ENCODE measurements at places on chromosomes 5 and 9.

- no peak for DNase-seq
Observed at GRCh38 chr9:127805620-127806019, 2.9 kb downstream of the FPGS start.

GRCh38 chr5:11822598-11822997 is 81.6 kb downstream of the CTNND2 start:
- no peak for DNase-seq

- no peak for DNase-seq
Observed at GRCh38 chr9:121196389-121196788, 5.3 kb downstream of the RAB14 start.

GRCh38 chr9:131717719-131718460 is 22.0 kb downstream of the RAPGEF1 start:
- no peak for DNase-seq

GRCh38 chr9:95126739-95127138 is 190.8 kb downstream of the FANCC start:
- DNase-seq: no peak

GRCh38 chr9:127489471-127490115 is 38.3 kb downstream of the LRSAM1 start:
- DNase-seq: no peak

GRCh38 chr5:172445866-172446265 is 8.5 kb downstream of the SH3PXD2B start:
- no peak for DNase-seq

GRCh38 chr9:20513126-20513913 is 109.0 kb downstream of the MLLT3 start:
- DNase-seq: no peak

DNA sequence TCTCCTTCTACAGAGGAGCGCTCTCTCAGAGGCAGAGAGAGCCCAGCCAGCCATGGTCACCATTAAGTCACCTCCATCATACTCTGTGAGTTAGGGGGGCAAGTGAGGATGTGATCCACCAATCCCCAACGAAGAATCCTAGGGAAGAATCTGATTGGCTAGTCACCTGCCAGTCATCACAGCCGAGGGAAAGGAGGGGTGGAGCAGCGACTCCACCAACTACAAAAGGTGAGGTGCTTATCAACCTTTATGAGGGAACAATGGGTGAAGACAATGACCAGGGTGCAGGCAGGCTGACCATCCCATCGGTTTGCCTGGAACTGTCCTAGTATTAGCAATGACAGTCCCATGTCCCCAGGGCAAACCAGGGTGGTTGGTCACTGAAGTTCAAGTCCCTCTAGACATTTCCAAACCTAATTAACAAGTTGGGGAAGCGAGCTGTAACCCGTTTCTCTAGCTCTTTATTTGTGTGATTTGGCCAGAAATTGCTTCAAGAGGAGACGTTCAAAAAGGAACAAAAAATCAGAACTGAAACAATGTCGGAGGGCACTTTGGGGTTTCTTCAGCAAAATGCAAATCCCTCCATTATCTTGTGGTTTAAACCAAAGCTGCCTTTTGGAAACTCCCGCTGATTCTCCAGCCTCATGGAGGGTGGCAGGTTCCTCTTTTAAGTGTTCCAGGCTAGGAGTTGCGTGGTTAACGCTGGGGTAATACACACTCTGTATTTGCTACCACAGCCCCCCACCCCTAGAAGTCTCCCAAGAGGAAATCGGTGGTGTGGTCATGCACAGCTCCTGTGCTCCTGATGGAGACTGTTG is 18.8 kb upstream of the FCN1 start:
- no peak for DNase-seq

- DNase-seq: no peak
Observed at GRCh38 chr5:172795318-172795977, 24.5 kb upstream of the DUSP1 start.

DNA sequence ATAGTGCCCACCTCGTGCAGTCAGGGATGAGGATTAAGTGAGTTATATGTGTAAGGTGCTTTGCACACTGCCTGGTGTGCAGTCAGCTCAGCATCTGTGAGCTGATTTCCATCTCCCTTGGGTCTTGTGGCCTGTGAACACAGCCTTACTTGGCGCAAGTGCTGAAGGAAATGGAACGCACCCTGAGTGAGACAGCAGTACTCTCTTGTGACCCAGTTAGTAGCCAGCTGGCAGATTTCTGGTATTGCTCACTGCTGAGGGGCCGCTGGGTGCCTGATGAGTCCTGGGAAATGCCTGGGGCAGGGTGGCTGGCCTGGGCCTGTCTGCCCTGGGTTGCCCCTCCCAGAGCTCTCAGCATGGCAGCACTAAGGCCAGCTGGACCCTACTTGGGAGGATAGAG is 90.9 kb upstream of the BOD1 start:
- DNase-seq: no peak

GRCh38 chr5:135833961-135834638 is 363 bp upstream of the SLC25A48 start:
- no peak for DNase-seq

DNA sequence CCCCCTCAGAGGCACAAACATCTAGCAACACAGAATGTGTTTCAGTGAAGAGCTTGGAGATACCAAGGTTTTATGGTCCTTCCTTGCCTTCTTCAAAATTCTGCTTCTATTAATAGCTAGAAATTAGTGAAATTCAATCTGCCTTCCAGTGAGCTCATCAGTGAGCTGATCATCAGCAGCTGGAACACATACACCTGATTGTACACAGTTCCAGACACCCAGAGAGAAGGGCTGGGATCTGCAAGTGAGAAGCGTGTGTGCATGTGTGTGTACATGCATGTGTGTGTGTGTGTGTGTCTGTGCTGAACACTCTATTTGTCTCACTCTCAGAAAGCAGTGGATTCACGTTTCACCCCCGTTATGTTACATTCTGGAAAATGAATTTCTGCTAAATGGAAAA is 28.5 kb downstream of the CFAP90 start:
- no peak for DNase-seq

GRCh38 chr9:34381323-34381722 is 4.6 kb upstream of the MYORG start:
- no peak for DNase-seq

DNA sequence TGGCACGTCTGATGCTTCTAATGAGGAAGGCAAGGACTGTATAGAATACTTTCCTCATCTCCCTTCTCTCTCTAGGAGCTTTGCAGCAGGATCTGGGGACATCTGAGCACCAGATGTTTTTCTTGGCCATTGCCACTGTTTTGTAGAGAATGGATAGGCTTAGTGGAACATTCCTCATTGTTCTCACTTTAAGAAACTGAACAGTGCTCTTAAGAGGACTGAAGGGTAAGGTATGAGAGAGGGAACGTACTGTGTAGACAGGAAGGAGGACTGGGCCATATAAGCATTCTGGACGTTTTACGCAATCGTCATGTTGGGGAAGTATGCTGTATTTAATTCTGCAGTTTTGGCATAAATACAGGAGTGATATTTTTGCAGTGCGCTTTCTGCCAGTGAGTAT is 70.6 kb downstream of the SMARCA2 start:
- DNase-seq: no peak

DNA sequence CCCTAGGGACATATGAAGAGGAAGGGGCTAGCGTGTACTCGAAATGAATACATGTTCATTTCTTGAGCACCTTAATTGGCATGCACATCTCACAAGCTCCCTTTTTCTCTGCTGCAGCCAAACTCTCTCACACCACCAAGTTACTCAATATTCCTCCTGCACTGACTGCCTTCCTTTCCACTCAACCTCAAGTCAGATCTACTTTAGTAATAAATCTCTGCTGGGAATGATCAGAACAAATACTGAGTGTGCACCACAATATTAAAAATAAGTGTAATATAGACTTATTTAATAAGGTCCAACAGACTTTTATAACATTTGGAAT is 995.8 kb upstream of the WWC1 start:
- no peak for DNase-seq

GRCh38 chr5:156103155-156103885 is 223.6 kb upstream of the SGCD start:
- no peak for DNase-seq

- no peak for DNase-seq
Observed at GRCh38 chr9:3541206-3541605, 15.4 kb upstream of the RFX3 start.

- no peak for DNase-seq
Observed at GRCh38 chr5:180332861-180333260, 20.3 kb downstream of the GFPT2 start.

DNA sequence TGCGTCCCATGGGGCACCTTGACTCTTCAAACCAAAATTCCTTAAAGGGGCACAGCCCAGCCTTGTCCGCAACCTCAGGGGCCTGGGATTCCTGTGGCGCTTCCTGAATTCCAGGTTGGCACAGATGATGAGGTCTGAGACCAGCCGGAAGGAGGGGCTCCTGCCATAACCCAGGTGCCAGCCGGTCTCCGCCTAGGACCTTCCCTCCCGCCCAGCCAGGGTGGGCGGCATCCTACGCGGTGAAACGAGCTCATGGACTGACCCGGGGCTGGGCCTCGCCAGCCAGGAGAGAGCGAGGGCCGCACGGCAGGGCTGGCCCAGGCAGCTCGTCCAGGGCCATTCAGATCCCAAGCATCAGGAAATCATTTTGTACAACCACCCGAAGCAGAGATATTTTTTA is 23.0 kb downstream of the AMBP start:
- no peak for DNase-seq

DNA sequence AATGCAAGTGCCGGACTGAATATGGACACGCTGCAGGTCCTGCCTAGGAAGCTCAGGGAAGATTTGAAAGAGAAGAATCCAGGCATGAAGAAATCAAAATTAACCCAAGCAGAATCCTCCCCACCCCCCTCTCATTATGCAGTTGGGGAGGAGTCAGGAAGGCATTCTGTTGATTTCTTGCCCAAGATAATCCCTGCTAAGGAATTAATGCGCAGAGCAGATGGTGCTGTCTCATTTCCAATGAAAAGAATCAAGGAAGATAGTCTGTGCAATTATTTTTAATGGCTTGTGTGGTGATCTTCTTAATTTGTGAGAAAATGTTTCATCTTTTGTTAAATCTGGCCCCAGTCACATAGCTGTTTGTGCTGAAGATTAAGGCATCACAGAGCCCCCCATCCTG is 145.0 kb downstream of the ZNF462 start:
- DNase-seq: no peak

GRCh38 chr5:10671041-10672008 is 89.7 kb downstream of the DAP start:
- DNase-seq: no peak

DNA sequence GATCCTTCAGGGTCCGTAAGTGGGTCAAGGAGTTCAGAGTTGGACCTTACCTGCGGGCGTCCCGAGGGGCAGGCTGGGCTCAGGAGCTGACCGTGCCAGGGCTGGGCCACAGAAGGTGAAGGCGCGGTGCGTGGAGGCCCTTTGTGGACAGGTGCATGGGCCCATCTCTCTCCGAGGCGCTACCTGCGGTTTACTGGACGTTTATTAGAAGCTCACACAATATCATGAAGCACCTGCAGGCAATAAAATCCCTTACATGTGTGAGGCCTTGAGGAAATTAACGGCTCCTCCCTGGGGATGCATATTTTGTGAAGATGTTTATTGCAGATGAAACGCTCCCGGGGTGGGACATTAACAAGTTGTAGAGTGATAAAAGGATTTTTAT is 79.8 kb upstream of the LMX1B start:
- no peak for DNase-seq

- no peak for DNase-seq
Observed at GRCh38 chr5:100872408-100873190, 30.5 kb downstream of the ST8SIA4 start.

DNA sequence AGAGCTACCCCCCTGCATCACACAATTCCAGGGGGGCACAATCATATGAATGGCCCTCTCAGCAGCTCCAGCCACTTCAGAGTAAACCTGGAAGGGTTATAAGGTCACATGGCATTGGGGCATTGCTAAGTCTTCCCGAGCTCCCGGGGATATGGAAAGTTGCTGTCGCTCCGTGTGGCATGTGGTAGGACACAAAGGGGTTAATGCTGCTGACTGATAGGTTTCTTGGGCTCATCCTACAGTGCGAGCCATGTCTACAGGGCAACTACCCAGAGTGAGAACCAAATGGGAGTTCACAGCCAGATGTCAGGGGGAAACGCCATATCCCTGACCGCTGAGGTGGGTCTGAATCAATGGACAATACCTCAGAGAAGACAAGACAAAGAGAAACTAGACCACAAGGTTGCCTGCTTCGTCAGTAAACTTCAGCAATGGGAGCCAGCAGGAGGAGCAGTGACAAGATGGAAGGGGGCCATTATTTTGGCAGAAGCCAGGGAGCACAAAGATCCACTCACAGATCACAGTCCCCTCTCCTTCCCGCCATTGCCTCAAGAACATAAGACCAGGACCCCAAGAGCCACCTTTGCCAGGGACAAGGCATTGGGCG is 52.4 kb upstream of the SHISAL2B start:
- DNase-seq: no peak

DNA sequence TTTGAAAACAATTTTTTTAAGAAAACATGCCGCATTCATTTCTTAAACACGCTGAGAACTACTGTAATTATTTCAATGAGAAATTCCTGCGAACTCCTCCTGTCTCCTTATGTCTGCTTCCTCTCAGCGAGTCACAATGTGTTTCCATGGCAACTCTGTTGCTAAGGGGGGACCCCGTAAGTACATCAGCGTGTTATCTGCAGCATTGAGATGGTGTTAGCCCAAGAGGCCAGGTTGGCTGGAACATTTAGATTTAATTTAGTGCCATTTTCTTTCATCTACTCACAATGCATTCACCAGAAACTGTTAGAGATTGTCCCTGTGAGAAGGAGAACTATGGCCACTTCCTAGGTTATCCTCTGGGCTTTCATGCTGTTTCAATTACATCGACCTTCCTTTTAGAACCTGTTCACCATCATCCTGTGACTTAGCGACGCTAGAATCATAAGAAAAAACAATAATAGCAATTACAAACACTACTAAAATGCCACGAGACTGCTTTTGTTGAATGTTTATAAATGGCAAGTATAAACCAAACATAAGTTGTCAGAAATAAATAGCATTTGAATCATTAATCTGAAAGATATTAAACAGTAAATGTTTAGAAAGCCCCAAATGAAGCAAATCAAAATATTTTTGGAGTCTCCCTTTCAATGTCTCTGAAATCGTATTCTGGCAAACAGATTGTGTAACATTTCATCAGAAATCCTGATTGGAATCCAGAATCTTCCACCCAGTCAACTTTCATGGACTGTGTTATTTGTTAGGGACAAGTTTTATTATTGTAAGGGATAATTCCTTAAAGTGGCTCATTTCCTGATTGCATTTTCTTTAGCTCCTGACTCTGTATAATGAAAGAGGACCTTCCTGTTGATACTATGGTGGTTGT is 39.7 kb upstream of the SHC3 start:
- no peak for DNase-seq

GRCh38 chr9:27602954-27603353 is 29.7 kb upstream of the C9orf72 start:
- DNase-seq: no peak

- no peak for DNase-seq
Observed at GRCh38 chr5:95900383-95900958, 61.2 kb downstream of the ELL2 start.

GRCh38 chr5:93831449-93831848 is 90.0 kb upstream of the POU5F2 start:
- no peak for DNase-seq

- no peak for DNase-seq
Observed at GRCh38 chr5:67045816-67046740, 150.5 kb downstream of the CD180 start.

Measured in stimulated activated CD4-positive, alpha-beta T cell treated with anti-CD3 and anti-CD28 coated beads, Interleukin-1b, Interleukin-23, amount 100 ng/mL, for 1 hour (primary cell).